ENCODE measurements at places on chromosomes 3 and 15. TPM values are rescaled to one million over a fixed set of nuclear protein-coding genes. Genes with fewer than 3 reads are reported as not detected.

Gene P2RY12
- not detected for total RNA-seq

Gene EXOSC7
- 47.6 TPM for total RNA-seq

Gene CLDN16
- 0.38 TPM for total RNA-seq

Gene SLC35G2
- 11.3 TPM for total RNA-seq

Gene CHRFAM7A
- 0.19 TPM for total RNA-seq

Gene XIRP1
- total RNA-seq = not detected

Gene MRAS
- total RNA-seq = 25.9 TPM

All from regular cardiac myocyte (primary cell).